T follicular helper cell (primary cell): ENCODE measurements at places on chromosomes 3 and 15.

GRCh38 chr15:67115586-67115969 lies 50.2 kb downstream of the SMAD3 start:
- DNase-seq: no peak

- DNase-seq: no peak
Observed at GRCh38 chr3:71495708-71496472, 87.6 kb downstream of the FOXP1 start.

GRCh38 chr3:86228101-86228500 lies 762.8 kb downstream of the VGLL3 start:
- DNase-seq: no peak

GRCh38 chr15:60536314-60536713 lies 57.4 kb upstream of the ICE2 start:
- no peak for DNase-seq

DNA sequence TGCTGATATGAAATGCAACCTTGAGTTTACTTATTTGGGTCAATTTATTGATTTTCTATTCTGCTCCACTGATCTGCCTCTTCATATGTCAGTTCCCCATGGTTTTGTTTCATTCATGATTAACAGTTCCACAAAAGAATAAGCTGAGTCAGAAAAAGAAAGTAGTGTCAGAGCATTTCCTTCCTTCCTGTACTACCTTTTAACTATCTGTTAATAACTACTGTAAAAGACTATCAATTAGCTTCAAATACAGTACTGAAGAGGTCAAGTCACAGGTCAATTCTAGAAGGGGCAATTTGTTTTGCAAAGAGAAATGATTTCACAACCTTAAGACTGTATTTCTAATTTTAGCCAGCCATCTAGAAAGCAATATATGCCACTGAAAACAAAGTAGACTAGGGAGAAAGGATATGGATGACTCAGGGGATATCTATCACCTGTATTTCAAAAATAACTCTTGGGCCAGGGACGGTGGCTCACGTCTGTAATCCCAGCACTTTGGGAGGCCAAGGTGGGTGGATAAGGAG lies 129.5 kb downstream of the TFDP2 start:
- DNase-seq: no peak
